ENCODE measurements at places on chromosomes 7 and 10.

DNA sequence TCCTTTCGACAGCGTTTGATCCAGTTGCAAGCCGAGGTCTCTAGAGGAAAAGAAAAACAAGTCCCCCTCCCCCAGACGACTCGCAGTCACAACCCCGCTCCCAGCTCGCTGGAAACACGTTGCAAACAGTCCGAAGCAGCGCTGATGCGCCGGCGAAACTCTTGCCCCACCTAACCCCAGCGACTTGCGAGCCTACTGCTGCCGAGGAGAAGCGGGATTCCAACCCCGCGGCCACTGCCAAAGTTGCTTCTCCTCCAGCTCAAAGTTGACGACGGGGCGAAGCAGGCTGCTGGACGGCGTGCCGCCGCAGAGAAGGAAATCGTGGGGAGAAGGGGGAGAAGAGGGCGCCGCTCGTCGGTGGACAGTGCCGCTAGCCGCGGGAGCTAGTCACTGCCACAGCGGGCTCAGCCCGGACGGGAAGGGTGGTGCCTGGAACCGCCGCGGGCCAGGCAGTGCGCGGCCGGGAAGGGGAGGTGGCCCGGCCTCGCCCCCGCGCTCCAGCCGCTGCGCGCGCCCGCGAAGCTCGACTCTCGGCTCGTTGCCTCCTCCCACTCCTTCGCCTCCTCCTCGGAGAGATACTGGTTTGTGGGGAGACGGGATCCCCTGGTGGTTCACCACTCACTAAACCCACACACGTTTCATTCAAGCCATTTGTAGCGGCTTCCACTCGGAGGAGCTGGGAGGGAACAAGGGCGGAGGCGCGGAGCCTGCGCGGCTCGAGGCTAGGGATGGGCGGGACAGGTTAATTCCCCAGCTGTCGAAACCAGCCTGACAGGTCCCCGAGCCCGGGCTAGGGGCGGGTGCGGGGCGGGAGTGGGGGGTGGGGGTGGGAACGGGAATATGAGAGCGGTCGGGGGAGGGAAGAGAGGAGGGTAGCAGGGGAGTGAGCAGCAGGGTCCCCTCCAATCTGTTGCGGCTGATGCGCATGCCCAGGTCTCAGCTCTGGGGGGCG lies at the start of gene GPR37:
Gene GPR37 (minus strand): TSS at position 392 of the 952 bp plus-strand sequence. CDS start 816 bp downstream, outside the sequence.
- DNase-seq: no peak

DNA sequence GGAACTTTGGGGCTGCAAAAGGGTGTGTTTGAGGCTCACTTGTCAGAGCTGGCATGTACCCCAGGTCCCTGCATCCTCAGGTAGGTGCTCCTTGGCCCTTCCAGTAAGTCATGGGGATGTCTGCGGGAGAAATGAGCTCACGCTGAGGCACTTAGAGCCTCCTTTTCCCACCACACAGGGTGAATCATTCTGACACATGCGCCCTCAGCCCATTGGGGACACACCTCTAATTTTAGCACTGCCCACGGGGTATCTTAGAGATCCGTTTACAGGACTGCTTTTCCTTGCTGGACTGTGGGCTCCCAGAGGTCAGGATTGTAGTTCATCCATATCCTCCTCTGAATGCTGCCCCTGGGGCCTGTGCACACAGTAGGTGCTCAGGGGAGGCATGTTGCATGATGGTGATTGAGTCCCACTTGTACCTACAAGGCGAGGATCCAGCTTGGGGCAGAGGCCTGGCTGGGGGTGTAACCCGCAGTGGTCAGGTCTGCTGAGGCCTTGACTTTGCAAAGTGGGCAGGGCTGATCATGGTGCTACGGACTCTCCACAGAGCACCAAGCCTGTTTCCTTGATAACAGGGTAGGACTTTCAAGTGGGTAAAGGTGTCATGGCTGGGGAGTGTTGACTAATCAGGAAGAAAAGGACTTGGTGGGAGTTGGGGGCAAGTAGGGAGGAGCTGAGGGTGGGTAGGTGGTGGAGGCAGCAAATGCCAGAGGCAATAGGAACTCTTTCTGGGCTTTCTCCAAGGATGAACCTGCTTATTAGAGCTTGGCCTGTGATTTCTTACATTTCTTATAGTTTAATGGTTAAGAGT lies 5.8 kb downstream of the TSPAN15 start:
- no peak for DNase-seq

DNA sequence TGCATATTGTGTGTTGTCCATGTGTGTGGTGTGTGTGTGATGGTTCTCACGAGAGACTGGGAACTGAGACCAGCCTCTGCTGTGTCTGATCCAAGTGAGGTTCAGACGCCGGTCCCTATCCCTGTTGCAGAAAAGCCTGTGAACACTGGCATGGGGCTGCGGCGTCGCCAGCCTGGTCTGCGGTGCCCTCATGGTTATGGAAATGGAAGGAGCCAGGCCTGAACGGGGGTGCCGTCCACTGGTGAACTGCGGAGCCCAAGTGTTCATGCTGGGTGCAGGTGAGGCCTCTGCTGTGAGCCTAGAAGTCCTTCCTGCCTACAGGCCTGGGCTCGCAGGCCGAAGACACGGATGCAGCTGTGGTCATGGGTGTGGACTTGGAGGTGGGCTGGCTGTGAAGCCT lies 18.7 kb upstream of the NCAPG2 start:
- no peak for DNase-seq

GRCh38 chr7:131845573-131846314 lies 289.3 kb upstream of the PODXL start:
- no peak for DNase-seq

GRCh38 chr7:32765185-32765584 lies 126.4 kb downstream of the KBTBD2 start:
- no peak for DNase-seq
